ENCODE measurements at places on chromosomes 7 and 10. TPM values are rescaled to one million over a fixed set of nuclear protein-coding genes. Genes with fewer than 3 reads are reported as not detected.

- no peak for DNase-seq
Measured at GRCh38 chr10:75427951-75428350, 3.5 kb upstream of the LRMDA start.

DNA sequence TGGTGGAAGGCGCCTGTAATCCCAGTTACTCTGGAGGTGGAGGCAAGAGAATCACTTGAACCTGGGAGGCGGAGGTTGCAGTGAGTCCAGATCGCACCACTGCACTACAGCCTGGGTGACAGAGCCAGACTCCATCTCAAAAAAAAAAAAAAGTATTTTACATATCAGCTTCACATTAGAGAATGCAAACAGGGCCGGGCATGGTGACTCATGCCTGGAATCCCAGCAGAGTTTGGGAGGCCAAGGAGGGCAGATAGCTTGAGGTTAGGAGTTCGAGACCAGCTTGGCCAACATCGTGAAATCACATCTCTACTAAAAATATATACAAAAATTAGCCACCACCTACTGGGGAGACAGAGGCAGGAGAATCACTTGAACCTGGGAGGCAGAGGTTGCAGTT is 31.6 kb downstream of the USP54 start:
- DNase-seq: peak; percentile 32

Gene CACNB2
- 0.36 TPM for total RNA-seq

DNA sequence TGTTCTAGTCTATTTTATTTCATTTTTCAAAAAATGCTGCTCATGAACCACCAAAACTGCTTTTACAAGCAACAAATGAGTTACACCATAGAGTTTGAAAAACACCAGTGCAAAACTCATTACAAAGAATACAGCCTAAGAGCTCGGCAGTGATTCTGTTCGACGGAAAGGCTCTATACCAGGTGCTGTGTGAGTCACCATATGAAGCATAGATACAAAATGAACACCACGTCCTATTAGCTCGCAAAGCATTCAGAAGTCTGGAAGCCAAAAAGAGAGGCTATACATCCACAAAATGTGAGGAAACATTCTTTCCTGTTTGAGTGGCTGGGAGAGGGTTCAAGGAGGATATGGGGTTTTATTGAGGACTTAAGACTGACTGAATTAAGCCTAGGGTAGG is 136.1 kb downstream of the ATE1 start:
- DNase-seq: peak; percentile 13

GRCh38 chr7:28076423-28077200 is 104.0 kb downstream of the JAZF1 start:
- DNase-seq: no peak

GRCh38 chr7:157892751-157893523 is 556.1 kb downstream of the DNAJB6 start:
- DNase-seq: no peak

Data from IMR-90 (cell line).